Globus pallidus (tissue), 1 donor: ENCODE measurements at places on chromosomes 7 and 10.

DNA sequence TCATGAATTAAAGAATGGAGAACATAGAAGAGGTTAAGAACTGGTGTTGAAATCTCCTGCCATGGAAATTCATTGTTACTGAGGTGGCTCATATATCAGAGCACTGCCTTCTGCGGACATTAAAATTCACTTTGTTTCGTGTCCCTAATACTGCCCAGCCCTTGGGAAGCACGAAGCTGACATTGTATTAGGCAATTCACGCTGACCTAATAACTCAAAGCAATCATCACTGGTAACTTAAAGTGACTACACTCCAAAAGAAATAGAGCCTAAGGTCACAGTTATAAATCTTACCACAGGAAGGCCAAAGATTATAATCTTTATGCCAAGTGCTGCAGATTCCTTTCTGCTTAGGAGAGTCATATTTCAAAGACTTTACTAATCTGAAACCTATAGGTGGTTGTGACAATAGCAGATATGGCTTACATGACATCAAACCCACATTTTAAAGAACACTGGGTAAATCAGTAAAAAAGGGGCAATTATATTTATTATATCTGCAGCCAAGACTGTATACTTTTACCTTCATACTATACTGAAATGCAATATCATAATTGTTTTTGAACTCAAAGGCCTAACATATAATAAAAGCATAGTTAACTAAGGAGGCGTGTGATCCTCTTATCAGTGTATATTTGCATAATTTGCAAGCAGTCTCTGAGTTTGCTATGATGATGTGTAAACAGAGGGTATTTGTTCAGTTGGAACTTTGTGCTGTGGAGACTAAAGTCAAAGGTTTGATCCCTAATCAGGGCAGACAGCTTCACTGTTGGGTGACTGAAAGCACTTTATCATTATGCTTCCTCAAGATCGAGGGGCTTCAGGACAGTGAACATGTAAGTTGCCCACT lies 51.9 kb upstream of the CAPZA2 start:
- DNase-seq = no peak

DNA sequence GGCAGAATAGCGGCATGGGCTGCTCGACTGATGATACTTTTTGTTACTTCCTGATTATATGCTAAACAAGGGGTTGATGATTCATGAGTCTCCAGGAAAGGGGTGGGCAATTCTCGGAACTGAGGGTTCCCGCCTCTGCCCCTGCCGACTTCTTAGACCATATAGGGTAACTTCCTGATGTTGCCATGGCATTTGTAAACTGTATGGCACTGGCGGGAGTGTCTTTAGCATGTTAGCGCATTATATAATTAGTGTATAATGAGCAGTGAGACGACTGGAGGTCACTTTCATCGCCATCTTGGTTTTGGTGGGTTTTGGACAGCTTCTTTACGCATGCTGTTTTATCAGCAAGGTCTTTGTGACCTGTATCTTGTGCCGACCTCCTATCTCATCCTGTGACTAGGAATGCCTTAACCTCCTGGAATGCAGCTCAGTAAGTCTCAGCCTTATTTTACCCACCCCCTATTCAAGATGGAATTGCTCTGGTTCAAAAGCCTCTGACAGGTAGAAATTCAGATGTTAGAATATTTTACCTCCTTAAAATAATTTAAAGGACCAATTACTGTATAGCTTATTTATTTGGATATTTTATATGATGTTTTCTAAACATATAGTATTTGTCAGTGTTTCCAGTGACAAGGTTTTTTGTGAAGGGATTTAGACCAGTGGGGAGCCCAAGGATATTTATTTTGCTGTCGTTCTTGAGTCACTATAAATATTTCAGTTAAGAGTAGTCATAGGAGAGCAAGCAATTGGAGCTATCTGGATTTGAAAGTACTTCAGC lies 90.1 kb upstream of the PIK3CG start:
- no peak for DNase-seq

DNA sequence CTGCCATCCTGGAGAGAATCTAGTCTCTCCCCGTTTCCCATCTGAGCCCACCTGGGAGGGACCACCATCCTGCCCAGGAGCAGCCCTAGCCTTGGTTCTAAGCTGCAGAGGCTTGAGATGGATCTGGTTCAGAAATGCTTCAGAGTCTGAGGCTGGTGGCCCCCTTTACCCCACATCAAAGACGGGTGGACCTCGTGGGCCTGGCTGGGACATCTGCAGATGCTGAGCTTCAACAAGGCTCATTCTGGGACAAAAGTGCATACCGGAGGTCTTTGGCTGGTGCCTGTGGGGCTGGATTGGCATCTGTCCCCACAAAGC lies 4.9 kb upstream of the IRF5 start:
- no peak for DNase-seq

DNA sequence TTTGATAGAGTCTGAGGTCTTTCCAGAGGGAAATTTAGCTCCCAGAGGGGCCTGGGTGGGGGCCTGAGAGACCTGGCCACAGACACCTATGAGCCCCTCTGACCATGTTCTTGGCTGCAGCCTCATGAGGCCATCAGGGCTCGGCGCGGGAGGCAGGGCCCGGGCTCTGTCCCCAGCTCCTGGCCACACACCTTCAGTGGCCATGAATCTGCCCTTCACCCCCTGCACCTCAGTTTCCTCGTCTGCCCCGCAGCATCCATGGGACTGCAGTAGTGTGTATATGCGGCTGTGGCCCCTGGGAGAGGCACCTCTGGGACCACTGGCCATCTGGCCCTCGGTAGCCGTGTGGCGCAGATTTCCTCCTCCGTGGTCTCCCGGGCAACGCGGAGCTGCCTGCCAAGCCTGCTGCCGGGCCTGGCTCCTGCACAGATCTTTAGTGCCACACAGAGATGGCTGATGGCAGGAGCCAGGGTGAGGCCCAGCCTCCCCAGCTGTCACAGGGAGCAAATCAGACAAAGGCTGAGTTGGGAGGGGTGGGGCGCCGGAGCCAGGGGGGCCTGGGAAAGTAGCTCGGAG lies 23.6 kb upstream of the ADCYAP1R1 start:
- DNase-seq = peak; percentile 33

DNA sequence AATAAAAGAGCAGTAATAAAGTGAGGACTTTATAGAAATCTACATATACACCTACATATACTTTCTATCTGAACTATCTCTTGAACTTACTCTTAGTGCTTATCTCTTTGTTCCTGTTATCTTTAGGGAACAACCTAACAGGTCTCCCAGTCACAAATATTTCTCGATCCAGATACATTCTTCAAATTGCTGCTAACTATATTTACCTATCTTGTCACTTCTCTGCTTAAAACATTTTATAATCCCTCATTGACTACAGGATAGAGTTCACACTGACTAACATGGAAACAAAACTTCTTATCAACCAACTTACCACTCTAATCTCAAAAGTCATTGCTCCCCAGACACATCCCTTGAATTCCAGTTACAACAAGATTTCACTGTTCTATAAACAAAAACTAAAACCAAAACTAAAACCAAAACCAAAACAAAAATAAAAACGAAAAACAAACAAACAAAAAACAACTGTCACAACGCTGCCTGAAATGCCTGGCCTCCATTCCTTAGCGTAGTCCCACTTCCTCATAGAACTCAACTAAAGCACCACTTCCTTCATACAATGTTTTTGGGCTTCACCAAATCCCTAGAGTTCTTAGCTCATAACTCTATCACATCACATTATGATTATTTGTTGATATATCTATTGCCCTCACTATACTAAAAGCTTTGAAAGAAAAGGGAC lies 134.7 kb downstream of the SEMA3D start:
- DNase-seq = no peak

- DNase-seq = peak; percentile 97
These were observed at the start of gene PDK4 for GRCh38 chr7:95596198-95597063. Gene PDK4, minus strand, starts transcription at chr7:95596516. Its CDS starts 223 bp downstream, at chr7:95596293.

- no peak for DNase-seq
These were observed 72.3 kb downstream of the NRBF2 start for GRCh38 chr10:63205421-63205820.

- no peak for DNase-seq
These were observed 127.4 kb upstream of the FAM20C start for GRCh38 chr7:64916-65341.

- no peak for DNase-seq
These were observed 2.1 kb upstream of the MYOZ1 start for GRCh38 chr10:73643362-73643761.

DNA sequence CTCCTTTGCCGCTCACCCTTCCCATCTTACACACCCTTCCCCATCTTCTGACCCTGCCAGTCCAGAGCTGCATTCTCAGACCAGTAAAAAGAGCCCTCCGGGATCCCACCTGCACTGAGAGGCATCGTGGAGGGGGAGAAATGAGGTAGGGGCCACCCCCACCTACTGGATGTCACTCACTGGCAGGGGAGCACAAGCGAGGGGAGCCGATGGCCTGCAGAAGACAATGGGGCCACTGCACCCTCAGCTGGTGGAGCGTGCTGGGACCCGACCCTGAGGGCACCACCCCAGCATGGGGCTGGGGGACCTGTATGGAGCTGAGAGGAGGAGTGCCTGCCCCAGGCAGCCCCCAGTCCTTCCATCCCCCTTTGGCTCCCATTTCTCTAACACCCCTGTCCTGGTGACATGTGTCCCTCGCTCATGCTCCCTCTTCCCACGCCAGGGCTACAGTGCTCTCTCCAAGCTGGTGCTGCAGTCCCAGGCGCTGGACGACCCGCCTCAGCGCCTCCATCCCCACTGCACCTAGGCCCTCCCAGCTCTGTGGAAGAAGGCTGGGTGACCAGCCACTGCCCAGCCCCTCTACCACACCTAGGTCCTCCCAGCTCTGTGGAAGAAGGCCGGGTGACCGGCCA lies 49.8 kb downstream of the RASGEF1A start:
- DNase-seq = no peak

GRCh38 chr10:60348982-60349381 lies 40.7 kb downstream of the ANK3 start:
- no peak for DNase-seq

- no peak for DNase-seq
These were observed 12.6 kb upstream of the ICA1 start for GRCh38 chr7:8274589-8274988.

DNA sequence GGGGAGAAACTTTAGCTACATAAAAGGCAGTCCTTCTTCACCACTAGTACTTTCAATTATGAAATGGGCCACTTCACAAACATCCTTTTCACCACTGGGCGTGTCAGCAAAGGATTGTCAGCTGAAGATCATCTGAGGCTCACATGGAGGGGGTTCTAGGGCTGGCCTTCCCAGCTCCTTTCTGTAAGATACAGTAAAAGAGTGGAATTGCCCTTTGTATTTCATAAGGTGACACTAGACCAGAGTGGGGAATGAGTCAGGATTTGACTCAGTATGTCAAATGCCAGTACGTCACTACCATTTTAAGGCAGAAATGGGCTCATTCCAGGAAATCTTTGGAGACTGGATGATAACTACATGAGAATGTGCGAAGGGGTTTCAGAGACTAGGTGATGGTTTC lies 21.2 kb upstream of the BLOC1S2 start:
- no peak for DNase-seq

GRCh38 chr7:95883217-95883616 lies 110.9 kb downstream of the DYNC1I1 start:
- DNase-seq = no peak

GRCh38 chr10:46239993-46240683 lies 46.7 kb upstream of the ANTXRL start:
- no peak for DNase-seq

- no peak for DNase-seq
These were observed 2.8 kb upstream of the GPRIN2 start for GRCh38 chr10:46559231-46559671.

DNA sequence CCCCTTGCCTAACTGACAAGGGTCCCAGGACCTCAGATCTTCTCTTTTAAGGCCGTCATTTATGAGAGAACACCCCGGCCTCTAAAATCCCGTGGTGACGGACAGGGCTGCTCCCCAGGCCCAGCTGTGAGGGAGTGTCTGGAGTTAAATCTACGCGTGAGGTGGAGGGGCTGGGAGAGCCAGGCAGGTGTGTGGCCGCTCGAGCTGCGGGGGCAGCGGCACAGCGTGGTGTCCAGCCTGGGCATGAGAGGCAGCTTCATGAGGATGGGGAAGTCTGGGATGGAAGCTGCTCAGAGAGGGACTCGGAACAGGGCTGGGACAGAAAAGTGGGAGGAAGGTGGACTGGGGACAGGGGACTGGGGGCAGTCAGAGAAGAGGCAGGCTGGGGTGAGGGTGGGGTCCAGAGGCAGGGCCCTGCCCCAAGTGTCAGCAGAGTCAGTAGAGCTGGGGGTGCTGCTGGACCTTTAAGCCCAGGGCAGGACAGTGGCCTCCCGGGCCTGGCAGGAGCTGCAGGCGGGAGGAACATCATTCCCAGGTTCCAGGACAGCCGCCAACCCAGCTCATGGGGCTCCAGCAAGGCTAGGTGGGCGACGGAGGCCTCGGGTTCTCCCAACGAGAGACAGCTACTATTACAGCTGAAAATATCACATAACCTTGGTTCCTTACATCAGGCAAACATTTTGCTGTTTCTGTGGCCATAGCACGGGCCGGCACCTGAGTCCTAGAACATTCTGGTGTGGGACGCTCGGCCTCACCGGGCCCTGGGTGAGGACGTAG lies 55.2 kb downstream of the JAKMIP3 start:
- no peak for DNase-seq

DNA sequence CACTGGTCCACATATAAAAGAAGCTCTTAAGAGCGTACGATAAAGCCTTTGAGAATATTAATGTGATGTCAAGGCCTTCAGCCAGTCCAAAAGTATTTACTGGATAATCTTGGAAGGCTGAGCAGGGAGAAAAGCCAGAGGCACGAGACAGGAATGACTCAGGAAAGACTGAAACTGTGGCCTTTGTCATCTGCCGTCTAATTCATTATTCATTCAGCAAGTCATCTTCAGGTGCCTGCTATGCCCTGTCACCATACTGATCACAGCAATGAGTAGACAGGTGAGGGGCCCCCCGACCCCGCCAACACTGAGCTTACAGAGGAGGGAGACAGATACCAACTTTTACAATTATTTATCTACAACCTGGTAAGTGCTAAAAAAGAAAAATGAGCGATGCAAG lies 78.9 kb downstream of the VOPP1 start:
- no peak for DNase-seq

DNA sequence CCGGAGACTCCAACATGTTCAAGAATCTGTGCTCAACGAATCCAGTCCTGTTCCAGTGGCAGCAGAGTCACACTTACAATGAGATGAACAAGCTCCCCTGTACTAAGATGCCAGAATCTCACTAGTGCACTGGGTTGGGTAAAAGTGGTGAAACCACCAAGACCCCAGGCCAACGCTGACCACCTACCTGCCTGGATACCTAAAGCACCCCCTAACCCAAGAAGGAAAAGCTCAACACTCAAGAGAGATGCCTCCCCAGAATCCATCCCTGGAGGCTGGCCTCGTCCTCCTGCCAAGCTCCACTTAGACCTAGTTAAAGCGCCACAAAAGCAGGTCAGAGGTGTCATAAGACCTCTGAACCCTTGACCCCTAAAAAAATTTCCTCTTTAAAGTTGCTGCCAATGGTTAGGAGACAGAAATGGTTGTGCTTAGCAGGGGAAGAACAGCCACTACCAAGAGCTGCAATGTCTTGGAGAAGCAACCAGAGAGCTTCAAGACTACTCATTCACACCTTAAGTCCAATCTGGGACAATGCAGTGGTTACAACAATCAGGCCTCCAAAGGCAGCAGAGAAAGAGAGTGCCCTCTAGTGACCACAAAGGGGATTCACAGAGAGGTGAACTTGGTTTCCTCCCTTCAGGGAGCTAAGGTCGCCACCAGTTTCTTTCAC lies 94.6 kb upstream of the MACROH2A2 start:
- no peak for DNase-seq
